Fibroblast of skin of scalp (primary cell): ENCODE measurements at places on chromosomes 1 and 21.

- DNase-seq, result peak; percentile 98
Measured at GRCh38 chr1:21511579-21512522, 2.6 kb downstream of the ALPL start.

DNA sequence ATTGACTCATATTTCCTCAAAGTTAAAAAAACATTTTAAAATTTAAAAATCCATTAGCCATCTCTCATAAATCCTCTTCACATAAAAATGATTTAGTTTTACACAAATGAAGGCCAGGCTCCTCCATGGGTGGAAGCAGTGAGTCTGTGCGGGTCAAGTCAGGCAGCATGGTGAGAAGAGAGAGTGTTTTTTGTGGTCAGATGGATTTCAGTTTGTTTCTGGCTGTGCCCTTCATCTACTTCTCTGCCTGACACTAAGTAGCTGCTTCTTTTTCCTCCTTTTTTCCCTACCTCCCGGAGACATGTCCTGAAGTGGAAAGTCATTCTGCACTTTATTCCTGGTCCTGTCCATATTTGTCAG is 10.3 kb downstream of the PLA2G4A start:
- DNase-seq, result no peak

GRCh38 chr1:8723010-8723409 is 94.4 kb downstream of the RERE start:
- no peak for DNase-seq

DNA sequence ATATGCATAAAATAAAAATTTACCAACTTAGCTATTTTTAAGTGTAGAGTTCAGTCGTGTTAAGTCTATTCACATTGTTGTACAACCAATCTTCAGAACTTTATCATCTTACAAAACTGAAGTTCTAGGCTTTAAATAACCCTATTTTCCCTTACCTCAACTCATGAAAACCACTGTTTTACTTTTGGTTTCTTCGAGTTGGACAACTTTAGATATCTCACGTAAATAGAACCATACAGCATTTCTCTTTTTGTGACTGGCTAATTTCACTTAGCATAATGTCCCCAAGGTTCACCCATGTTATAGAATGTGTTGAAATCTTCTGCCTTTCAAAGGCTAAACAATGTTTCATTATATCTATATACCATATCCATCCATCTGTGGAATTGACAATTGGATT is 819.0 kb upstream of the ADGRL4 start:
- DNase-seq, result no peak

- DNase-seq, result no peak
Measured at GRCh38 chr1:18900303-18900841, 2.0 kb downstream of the ALDH4A1 start.

GRCh38 chr21:37380349-37381323 is 14.1 kb downstream of the DYRK1A start:
- no peak for DNase-seq

DNA sequence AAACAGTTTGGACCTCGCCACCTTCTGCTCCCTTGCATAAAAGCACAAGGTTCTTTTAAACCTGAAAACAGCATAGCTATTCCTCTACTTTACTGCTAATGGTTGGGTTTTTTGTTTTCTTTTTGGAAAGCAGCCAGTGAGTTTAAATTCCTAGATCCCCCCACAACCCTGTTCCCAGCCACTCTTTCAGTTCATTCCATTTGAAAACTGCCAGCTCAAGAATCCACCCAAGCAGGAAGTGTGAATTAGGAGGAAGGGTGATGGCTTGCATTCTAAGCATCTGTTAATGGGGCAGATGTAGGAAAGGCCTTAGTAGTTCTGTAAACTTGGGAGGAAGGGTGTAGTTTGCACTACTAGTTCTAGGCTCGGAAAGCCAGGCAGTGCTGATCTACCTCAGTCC is 172.9 kb upstream of the HOOK1 start:
- DNase-seq, result peak; percentile 63

GRCh38 chr1:234244482-234244881 is 128.8 kb upstream of the COA6 start:
- DNase-seq, result no peak

GRCh38 chr1:157105988-157106812 is 6.6 kb upstream of the ETV3L start:
- DNase-seq, result peak; percentile 87

DNA sequence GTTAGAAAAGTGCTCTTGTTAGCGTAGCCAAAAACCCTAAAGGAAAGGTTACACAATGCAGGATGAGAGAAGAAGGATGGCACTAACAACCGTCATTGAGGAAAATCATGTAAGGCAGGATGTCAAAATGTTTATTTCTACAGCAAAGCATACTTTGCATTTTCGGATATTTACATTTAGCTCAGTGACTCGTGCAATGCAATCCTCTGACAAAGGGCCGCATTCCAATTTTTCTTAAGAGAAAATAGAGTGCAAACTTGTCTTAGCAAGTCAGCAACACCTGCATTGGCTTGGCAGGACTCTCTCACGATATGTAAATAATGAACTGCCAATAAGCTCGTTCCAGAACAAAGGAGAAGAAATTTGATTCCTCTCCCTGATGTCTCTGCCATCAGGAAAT is 33.3 kb downstream of the TIAM1 start:
- DNase-seq, result peak; percentile 27

GRCh38 chr1:111216751-111217150 is 10.8 kb upstream of the CHI3L2 start:
- DNase-seq, result no peak

DNA sequence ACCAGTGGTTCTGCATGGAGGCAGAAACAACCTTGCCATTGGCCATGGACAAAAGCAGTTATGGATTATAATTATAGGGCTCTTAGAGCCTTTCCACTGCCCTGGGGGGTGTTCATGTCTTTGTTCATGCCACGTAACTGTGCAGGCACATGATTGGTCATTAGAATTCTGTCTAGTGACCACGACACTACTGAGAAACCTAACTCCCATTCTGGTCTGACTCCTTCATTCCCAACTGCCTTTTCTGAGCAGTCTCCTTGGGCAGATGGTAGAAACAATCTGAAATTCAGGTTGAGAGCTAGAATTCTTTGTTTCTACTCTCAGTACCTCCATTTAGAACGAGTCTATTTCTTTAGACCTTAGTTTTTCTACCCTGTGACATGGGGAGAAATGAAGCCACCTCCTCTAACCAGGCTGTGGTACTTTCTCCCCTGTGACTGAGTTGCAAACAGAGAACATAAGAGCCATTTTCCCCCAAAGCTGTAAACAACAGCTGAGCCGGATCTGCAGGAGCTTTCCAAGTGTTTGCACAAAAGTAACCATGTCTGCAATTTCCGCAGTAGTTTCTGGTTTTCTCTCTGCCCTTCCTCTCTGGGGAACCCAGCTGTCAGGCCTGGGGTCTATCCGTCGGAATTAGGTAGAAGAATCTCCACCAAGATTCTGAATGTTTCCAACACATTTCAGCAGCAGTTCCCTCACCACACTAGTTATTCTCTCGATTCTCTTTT is 37.7 kb upstream of the IPO9 start:
- peak; percentile 49 for DNase-seq

DNA sequence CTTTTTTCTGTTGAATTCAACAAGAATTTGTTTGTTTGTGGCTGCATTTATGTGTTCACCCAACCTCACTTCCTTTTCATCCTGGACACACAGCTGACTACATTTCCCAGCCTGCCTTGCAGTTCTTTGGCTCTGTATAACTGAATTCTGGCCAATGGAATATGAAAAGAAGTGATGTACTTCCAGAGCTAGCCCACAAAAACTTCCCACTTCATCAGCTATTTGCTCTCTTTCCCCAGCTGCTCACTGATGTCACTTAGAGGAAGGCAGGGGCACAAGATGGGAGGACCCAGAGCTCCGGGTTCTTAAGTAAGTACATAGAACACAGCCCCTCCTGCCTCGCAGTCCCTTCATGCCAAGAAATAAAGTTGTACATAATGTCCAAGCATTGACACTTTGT is 235.0 kb upstream of the FGGY start:
- peak; percentile 91 for DNase-seq

GRCh38 chr1:223417444-223417843 is 24.2 kb downstream of the CCDC185 start:
- DNase-seq, result no peak

GRCh38 chr1:41939194-41939593 is 20.5 kb upstream of the HIVEP3 start:
- no peak for DNase-seq
